T-helper 9 cell (primary cell): ENCODE measurements at places on chromosomes 11 and 22.

- DNase-seq: no peak
These were observed 985.1 kb downstream of the BRD1 start for GRCh38 chr22:48842583-48842945.

- DNase-seq: no peak
These were observed 826 bp upstream of the DGAT2 start for GRCh38 chr11:75767793-75768111.

DNA sequence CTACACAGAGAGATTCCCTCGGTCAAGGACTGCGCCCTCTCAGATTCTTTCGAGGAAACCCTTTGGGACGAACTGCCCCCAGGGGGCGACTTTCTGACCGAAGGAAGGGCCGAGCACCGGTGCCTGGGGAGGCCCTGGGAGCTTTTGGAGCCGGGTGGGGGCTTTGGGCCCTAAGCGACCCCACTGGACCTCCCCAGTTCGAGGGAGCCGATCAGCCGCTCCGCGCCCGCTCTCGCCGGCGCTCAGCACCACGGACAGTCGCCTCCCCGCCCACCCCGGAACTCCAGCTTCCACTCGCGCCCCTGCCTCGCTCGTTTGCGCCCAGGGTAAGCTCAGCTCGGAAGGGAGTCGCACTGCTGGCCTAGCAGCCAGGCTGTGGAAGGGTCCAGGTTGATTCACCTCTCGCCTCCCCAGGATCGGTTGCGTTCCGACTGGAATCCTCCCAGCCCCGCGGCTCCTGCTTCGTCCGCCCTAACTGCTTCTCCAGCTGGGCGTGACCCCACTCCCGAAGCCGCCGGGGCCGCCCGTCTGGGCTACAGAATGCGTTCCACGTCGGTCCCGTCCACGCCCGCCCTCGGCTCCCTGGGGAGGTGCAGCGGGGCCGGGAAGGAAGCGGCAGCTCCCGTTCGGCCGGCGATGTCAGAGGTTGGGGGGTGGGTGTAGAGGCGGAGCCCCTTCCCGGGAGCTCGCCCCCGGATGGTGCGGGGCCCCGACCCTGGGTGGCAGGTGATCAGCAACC, 428 bp downstream of the SCN3B start:
- no peak for DNase-seq

- no peak for DNase-seq
These were observed 1.5 kb downstream of the TMEM121B start for GRCh38 chr22:17119481-17120202.

DNA sequence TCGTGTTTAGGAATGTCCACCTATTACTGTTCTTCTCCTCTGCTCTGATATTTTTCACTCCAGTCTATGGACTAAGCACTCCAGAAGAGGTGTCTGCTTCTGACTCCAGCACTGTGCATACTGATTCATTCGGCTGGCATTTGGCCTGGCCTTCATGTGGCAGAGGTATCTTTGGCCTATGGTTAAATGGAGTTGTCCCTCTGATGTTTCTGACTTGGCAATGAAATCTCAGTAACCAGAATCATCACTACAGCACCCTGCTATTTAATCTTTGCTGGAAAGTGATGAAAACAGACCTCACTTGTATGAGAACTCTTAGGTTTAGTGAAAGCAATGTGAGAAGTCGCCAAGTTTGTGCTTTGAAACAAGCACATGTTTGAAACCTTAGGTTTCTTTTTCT, 155.2 kb downstream of the MAML2 start:
- no peak for DNase-seq

- DNase-seq: no peak
These were observed 105.2 kb upstream of the RRM1 start for GRCh38 chr11:3989276-3989920.
